ENCODE measurements at places on chromosomes 7 and 10. TPM values are rescaled to one million over a fixed set of nuclear protein-coding genes. Genes with fewer than 3 reads are reported as not detected.
A peak's percentile ranks its signal among the peaks of the same experiment; 100 is the strongest.

Gene UPK3BL1
- total RNA-seq: 26.6 TPM

GRCh38 chr10:129098517-129098916 is 368.5 kb upstream of the MGMT start:
- DNase-seq: no peak

- DNase-seq: no peak
Measured at GRCh38 chr7:18175801-18176450, 148.3 kb upstream of the PRPS1L1 start.

Gene MBLAC1
- 4.5 TPM for total RNA-seq

Gene GJD4
- total RNA-seq: not detected

Gene CYP17A1
- total RNA-seq: not detected

Gene OR2A5
- total RNA-seq: not detected

Gene PWWP2B
- total RNA-seq: 10.6 TPM

- peak; percentile 51 for DNase-seq
Measured at GRCh38 chr7:6556196-6556595, 4.9 kb upstream of the GRID2IP start.

Gene OR9A2
- 0.37 TPM for total RNA-seq

DNA sequence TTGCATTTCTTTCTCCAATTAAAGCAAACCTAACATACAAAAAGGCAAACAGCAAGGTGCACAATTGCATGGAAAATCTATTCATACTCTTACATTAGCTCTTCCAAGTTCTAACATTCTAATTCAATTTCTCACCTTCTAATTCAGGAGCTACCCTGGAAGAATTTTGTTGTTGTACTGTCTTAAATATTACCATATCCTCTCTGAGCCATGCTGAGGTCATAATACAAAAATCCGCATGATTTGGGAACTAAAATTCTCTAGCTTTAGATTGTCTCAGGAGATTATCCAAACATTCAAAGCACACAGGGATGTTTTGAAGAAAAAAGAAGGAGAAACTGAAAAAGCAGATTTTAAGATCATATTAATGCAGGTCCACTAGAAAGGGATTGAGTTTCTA is 229.9 kb downstream of the KIAA1217 start:
- DNase-seq: no peak

Gene POLR2J2
- 16.2 TPM for total RNA-seq

DNA sequence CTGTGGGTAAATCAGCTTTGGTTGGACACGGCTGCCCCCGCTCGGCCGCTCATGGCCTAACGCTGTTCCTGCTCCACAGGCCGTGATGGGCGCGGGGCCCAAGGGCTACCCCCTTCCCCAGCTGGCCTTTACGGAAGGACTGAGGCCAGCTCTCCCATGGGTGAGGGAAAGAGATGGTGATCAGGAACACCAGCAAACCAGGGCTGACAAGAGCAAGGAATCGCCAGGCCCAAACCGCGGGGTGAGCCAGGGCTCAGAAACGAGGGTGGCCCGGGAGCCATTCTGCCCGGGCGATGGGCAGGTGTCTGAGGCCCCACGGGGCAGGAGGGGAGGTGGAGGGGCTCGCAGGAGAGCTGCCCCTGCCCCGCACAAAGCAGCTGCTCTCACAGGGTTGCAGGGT is 26.6 kb downstream of the GPER1 start:
- no peak for DNase-seq

Gene A1CF
- total RNA-seq: not detected

GRCh38 chr7:95545007-95545615 is 51.2 kb downstream of the PDK4 start:
- no peak for DNase-seq

Gene PTPRN2
- 0.35 TPM for total RNA-seq

Gene WASHC2A
- total RNA-seq: 36.7 TPM

DNA sequence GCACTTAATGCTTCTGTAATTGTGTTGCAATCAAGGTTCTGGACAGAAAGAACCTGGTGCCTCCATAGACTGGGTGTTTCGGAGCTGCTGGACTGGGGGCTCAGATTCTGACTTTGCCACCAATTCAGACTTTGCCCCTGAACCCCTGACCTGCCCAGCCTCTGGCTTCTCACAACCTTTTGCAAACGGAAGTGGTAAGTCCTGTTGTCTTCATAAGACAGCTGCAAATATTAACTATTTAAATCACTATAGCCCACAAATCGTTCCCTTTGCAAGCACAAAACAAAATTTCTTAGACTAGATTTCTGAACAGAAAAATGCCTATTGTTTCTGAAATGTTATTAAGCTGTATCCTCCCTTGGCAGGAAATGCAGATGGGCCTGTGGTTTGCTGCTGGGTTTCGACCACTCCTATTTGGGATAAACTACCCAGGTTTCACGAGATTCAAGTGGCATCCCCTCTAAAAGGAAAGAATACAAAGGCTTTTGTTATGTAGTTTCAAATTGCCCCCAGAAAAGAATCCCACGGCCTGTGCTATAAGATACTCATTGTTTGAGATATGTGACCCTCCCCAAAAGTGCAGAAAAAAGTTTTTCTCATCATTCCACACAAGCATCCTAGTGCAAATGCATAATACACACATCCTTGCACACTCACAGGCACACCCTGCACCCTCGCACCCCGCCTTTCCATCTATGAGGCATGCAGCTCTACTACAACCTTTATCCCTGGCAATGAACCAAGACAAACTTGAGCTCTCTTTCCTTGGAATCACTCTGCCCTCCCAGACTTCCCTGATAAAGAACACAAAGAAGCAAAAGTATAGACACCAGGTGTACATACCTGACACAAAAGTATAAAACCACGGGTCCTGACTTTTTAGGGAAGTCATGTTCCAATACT is 209.1 kb downstream of the PRPF18 start:
- DNase-seq: peak; percentile 54

GRCh38 chr7:20776214-20776911 is 10.3 kb downstream of the SP8 start:
- no peak for DNase-seq
